ENCODE measurements at places on chromosomes 6 and 20. TPM values are rescaled to one million over a fixed set of nuclear protein-coding genes. Genes with fewer than 3 reads are reported as not detected.

DNA sequence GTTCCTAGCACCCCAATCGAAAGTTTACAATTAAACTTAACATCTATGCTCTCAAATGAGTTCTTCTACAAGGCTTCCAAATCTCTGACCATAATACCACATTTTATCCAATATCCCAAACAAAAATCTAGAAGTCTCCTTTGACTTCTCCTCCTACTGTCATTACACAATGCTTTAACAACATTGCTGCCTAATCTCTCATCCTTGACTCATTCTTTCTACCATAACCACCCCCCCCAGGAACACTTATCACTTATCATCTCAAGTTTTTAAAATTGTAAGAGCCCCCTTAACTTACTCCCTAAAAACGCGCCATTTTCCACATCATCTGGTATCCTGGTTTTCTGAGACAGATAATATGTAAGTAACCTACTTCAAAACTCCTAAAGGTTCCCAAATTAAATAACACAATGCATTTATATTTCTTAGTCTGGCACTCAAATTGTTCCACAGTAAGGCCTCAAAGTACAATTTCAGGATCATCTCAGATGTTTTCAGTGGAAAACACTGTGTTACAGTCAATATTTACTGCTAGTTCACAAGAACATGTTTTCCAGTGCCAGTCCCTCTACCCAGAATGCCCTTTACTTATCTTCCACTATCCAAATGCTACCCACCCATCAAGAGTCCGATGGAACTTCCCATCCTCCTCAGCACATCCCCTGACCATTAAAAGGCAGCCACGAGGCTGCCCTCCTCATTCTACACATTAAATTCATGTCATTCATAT, 308.2 kb upstream of the THEMIS start:
- H3K27me3 ChIP-seq = no peaks in the 10 kb centered on the region
- H3K27ac ChIP-seq = peak overlapping the region; percentile 29
- DNase-seq = no peak
- H3K36me3 ChIP-seq = no peaks in the 10 kb centered on the region
- no peak overlapping the region for H3K4me3 ChIP-seq
- peaks cover 12% of the 10 kb centered on the region for H3K4me1 ChIP-seq

DNA sequence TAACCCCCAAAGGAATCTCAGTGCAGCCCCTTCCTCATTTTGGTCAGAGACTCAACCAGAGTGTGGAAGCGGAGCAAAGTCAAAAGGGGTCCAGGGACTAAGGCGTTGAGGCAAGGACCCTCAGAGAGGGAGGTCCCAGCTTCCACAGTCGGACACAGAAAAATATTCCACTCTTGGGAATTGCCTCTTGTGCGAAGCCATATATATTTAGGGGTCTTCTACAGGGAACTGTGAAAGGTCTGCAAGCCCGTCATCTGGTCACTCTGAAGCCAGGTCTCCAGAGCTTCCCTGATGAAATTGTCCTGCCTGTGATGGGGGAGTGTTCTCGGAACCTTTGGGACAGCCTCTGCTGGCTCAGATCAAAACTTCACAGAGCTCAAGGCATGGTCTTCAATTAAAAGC, 160.8 kb downstream of the TBXT start:
- peaks cover 43% of the 10 kb centered on the region for H3K4me1 ChIP-seq
- no peaks in the 10 kb centered on the region for H3K36me3 ChIP-seq
- no peak overlapping the region for H3K27ac ChIP-seq
- no peak overlapping the region for H3K4me3 ChIP-seq
- H3K27me3 ChIP-seq = no peaks in the 10 kb centered on the region

NTSR1 gene
- total RNA-seq = not detected

GRCh38 chr20:34887023-34887422, 10.6 kb downstream of the ACSS2 start:
- H3K27ac ChIP-seq = no peak overlapping the region
- H3K4me3 ChIP-seq = no peak overlapping the region
- no peak for DNase-seq

AIF1 gene
- 2.3 TPM for total RNA-seq

DNA sequence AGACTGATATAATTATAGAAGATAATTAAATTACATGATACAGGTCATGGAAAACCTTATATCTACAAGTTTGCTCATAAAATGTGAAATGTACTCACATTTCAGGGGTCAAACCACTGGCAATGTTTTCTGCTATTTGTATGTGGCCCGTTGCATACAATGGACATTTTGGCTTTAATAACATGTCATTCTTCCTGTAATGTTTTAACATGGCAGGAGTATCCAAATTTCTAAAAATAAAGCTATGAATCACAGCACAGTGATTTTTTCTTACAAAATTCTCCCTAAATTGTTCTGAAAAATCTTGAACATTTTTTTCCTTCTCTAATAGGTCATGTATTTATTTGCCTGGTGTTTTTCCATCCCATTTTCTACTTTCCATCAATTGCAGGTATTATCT, 305.7 kb downstream of the SMOC2 start:
- no peaks in the 10 kb centered on the region for H3K27me3 ChIP-seq
- no peak for DNase-seq
- H3K4me3 ChIP-seq = no peak overlapping the region
- H3K36me3 ChIP-seq = no peaks in the 10 kb centered on the region

POU5F1 gene
- total RNA-seq = 4.9 TPM

DNA sequence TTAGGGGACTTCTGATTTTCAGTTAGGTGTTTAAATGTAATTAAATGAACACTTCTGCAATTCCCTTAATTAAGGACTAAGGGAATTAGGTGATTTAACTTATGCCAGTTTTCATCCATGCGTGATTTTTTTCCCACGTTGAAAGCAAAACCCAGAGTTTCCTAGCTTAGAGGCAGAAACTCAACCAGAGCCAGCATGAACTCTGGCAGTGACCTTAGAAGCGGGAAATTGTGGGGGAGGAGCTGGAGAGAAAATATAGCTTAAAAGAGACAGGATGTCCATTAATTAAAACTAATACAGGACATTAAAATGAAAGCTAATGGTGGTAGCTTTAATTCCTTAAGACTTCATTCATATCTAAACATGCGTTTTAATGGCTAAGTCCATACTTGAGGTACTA, 41.6 kb downstream of the IYD start:
- no peak for DNase-seq
- no peak overlapping the region for H3K27ac ChIP-seq
- peaks cover 18% of the 10 kb centered on the region for H3K4me1 ChIP-seq

DNA sequence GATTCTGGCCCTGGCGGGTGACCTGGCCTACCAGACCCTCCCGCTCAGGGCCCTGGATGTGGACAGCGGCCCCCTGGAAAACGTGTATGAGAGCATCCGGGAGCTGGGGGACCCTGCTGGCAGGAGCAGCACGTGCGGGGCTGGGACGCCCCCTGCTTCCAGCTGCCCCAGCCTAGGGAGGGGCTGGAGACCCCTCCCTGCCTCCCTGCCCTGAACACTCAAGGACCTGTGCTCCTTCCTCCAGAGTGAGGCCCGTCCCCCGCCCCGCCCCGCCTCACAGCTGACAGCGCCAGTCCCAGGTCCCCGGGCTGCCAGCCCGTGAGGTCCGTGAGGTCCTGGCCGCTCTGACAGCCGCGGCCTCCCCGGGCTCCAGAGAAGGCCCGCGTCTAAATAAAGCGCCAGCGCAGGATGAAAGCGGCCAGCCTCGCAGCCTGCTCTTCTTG, 868 bp upstream of the SLC2A4RG start:
- DNase-seq = peak; percentile 80
- H3K4me1 ChIP-seq = peaks cover 43% of the 10 kb centered on the region
- no peaks in the 10 kb centered on the region for H3K27me3 ChIP-seq
- H3K36me3 ChIP-seq = peaks cover 6% of the 10 kb centered on the region
- H3K4me3 ChIP-seq = no peak overlapping the region
- peak overlapping the region; percentile 85 for H3K27ac ChIP-seq

DNA sequence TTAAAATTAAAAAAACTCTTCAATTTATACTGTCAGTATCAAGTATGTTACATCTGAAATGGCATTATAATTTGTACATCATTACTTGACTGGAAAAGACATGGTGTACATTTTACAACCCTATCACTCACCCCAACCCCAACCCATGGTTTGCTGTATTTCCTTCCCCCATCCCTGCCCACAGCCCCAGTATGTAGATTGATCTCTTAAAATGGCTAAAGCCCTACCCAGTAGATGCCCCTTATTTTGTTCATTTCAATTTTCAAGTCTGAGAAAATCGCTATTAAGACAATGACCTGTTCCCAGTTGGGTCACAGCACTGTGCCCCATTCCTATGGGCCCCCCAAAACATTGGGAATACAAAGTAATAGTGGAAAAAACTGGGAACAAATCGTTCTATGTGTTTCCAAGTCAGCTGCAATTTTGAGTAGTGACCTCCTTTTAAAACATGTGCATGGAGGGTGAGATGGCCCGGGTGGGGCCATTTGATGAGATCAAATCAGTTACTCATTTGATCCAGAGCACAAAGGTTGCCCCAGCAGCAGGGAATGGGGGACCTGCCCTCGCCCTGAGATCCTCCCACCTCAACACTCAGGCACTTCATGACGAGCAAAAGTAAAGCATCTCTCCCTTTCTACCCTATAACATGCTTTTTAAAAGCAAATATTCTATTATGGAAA, 13.3 kb downstream of the EZR start:
- H3K4me3 ChIP-seq = no peak overlapping the region
- no peak overlapping the region for H3K27ac ChIP-seq
- H3K27me3 ChIP-seq = no peaks in the 10 kb centered on the region
- DNase-seq = no peak
- H3K36me3 ChIP-seq = no peaks in the 10 kb centered on the region

GRCh38 chr20:40933758-40934157, 94.9 kb upstream of the TOP1 start:
- H3K36me3 ChIP-seq = no peaks in the 10 kb centered on the region
- DNase-seq = no peak
- H3K4me3 ChIP-seq = no peak overlapping the region
- no peaks in the 10 kb centered on the region for H3K4me1 ChIP-seq
- H3K27me3 ChIP-seq = no peaks in the 10 kb centered on the region

RBPJL gene
- 306 TPM for total RNA-seq

ARMH2 gene
- not detected for total RNA-seq

GRCh38 chr6:125020385-125020784, 58.1 kb downstream of the RNF217 start:
- no peak overlapping the region for H3K27ac ChIP-seq
- no peaks in the 10 kb centered on the region for H3K27me3 ChIP-seq
- H3K4me1 ChIP-seq = peaks cover 18% of the 10 kb centered on the region
- H3K4me3 ChIP-seq = no peak overlapping the region
- no peaks in the 10 kb centered on the region for H3K36me3 ChIP-seq
- DNase-seq = no peak

GRCh38 chr20:52996658-52997057, 24.5 kb downstream of the TSHZ2 start:
- no peaks in the 10 kb centered on the region for H3K4me1 ChIP-seq
- no peak overlapping the region for H3K4me3 ChIP-seq
- H3K27me3 ChIP-seq = no peaks in the 10 kb centered on the region

NAPB gene
- 9.9 TPM for total RNA-seq

- peaks cover 28% of the 10 kb centered on the region for H3K4me1 ChIP-seq
- no peak for DNase-seq
- H3K27ac ChIP-seq = no peak overlapping the region
- no peaks in the 10 kb centered on the region for H3K36me3 ChIP-seq
- H3K4me3 ChIP-seq = no peak overlapping the region
These were observed 62.3 kb upstream of the SNX9 start for GRCh38 chr6:157760589-157761330.

DNA sequence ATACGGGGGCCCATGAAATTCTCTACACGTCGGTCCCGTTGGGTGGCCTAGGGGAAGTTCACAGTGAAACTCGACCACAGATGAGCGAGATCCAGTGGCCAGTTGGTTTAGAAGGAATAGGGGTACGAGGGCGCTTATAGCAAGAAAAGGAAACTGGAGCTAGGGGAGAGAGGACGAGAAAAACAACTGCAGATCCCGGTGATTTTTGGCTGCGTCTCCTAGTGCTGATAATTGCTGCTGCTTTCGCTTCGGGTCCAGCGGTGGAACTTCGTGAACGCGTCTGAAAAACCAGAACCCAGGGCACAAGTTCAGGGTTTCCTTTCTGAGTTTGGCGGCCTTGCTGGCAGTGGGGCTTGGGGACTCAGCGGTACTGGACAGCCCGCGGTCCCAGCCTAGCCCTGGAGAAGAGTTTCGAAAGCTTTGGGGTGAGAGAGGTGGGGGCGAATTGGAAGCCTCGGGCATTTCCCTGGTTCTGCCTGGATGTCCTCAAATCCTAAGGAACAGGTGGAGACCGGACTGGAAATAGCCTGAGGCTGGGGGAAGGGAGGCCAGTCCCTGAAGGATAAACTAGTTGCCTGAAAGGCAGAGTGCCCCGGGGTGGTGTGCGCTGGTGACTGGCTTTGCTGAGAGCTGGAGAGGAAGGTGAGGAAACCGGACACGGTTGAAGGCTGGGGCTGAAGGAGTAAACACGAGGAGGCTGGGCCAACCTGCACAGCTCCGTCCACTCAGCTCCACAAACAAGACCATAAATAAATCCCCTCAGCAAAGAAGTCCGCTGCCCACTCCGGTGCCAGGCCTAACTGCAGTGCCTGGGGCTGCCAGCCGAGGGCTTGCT, 793 bp downstream of the GMPR start:
- peak; percentile 79 for DNase-seq
- H3K36me3 ChIP-seq = no peaks in the 10 kb centered on the region
- no peaks in the 10 kb centered on the region for H3K27me3 ChIP-seq
- peak overlapping the region; percentile 54 for H3K4me3 ChIP-seq
- peaks cover 29% of the 10 kb centered on the region for H3K4me1 ChIP-seq

DNA sequence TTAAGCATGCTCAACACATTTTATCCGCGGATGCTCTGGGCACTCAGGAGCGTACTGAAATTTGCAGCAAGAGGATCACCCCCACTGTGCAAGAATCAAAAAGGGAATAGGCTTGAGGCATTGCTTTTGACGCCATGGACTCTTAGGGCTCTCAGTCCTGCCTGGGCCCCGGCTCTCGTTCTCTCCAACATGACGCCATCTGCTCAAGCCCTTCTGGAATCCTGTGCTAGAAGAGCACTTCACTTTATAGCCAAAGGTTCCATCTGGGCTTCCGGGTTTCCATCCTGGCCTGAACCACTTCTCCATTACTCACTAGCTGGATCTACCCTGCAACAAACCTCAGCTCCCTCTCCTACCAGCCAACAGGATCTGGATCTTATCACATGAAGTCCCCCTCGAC, 105.3 kb downstream of the FOXF2 start:
- H3K27me3 ChIP-seq = no peaks in the 10 kb centered on the region
- no peaks in the 10 kb centered on the region for H3K4me1 ChIP-seq
- no peak overlapping the region for H3K4me3 ChIP-seq
- no peak for DNase-seq
- no peak overlapping the region for H3K27ac ChIP-seq
- H3K36me3 ChIP-seq = no peaks in the 10 kb centered on the region

DNA sequence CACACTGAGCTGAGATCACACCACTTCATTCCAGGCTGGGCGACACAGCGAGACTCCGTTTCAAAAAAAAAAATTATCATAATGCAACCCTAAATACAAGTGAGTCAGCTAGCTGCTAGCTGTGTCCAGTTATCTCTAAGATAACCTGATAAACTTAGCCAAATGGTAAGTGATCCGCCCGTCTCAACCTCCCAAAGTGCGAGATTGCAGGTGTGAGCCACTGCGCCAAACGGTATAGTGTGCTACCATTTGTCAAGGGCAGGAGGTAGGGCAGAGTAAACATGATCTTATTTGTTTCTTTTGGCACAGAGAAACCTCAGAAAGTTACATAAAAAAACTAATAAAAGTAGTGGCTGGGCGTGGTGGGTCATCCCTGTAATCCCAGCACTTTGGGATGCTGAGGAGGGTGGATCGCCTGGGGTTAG, 4.7 kb upstream of the C6orf132 start:
- H3K4me3 ChIP-seq = no peak overlapping the region
- peaks cover 17% of the 10 kb centered on the region for H3K4me1 ChIP-seq
- no peaks in the 10 kb centered on the region for H3K36me3 ChIP-seq

BPI gene
- not detected for total RNA-seq

Data from body of pancreas (tissue), 4 donors.